ENCODE measurements at places on chromosomes 1 and 21. TPM values are rescaled to one million over a fixed set of nuclear protein-coding genes. Genes with fewer than 3 reads are reported as not detected.

DNA sequence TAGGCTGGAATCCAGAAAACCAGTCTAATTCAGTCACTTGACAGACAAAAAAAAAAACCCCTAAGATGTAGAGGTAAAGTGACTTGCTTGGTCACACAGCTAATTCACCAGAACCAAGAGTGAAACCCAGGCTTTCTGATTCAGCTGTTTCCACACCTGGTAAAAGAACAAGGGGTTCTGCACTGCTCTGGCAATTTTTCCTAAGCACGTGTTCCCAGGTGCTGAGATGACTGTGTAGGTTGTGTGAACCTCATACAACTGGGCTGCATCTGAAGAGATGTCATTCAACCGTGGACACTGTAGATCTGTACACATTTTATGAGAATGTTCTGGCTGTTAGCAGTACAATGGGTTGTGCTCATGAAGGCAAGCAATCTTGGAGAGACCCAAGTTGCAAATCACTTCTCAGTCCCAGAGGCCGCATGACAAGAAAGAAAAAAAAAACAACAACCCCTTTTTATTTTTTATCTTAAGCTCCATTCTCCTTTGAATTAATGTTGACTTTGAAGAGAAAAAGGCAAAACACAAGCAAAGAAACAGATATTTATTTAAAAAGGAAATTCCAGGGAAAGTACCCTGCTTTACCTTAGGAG is 95.4 kb downstream of the INTS7 start:
- no peak for DNase-seq

DNA sequence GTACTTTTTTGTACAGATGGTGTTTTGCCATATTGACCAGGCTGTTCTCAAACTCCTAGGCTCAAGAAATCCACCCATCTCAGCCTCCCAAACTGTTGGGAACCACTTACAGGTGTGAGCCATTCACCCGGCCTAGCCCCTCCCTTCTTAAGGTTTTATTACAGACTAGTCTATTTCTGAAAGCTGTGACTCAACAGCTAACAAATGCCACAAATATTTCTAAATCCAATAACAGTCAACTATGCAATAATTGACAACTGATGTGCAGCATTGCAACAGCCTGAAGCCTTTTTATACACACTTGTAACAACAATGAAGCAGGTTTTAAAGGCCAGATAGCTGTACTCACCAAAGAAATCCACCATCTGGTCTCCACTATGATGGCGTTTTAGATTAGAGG is 51.4 kb downstream of the GRIK1 start:
- no peak for DNase-seq

The VANGL2 gene
- 3.2 TPM for polyA plus RNA-seq

DNA sequence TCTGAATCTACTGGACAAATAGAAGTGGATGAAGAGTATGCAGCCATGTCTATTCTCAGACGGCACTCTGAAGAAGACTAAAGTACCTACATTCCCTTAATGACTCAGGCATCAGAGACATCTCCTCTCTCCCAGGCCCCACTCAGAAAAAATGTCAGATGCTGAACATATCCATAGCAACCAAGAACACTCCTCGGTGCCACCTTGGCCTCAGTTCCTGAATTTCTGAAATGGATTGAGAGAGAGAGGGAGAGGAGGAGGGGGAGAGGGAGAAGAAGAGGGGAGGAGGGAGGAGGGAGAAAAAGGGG is 16.0 kb upstream of the OVAAL start:
- DNase-seq: peak; percentile 43

The IL20 gene
- polyA plus RNA-seq: not detected

GRCh38 chr1:112265931-112266330 is 130.1 kb upstream of the CTTNBP2NL start:
- DNase-seq: no peak

- no peak for DNase-seq
Observed at GRCh38 chr1:31763671-31764311, 349 bp downstream of the ADGRB2 start.

- DNase-seq: peak; percentile 21
Observed at GRCh38 chr1:222736972-222737371, at the start of gene FAM177B. FAM177B (plus strand) TSS chr1:222737202; CDS start chr1:222746546, 9,344 bp downstream.

GRCh38 chr1:98783821-98784220 is 122.3 kb downstream of the SNX7 start:
- DNase-seq: no peak

The C1orf94 gene
- polyA plus RNA-seq: not detected

The GCSAML gene
- not detected for polyA plus RNA-seq

The CHI3L1 gene
- polyA plus RNA-seq: 0.17 TPM

DNA sequence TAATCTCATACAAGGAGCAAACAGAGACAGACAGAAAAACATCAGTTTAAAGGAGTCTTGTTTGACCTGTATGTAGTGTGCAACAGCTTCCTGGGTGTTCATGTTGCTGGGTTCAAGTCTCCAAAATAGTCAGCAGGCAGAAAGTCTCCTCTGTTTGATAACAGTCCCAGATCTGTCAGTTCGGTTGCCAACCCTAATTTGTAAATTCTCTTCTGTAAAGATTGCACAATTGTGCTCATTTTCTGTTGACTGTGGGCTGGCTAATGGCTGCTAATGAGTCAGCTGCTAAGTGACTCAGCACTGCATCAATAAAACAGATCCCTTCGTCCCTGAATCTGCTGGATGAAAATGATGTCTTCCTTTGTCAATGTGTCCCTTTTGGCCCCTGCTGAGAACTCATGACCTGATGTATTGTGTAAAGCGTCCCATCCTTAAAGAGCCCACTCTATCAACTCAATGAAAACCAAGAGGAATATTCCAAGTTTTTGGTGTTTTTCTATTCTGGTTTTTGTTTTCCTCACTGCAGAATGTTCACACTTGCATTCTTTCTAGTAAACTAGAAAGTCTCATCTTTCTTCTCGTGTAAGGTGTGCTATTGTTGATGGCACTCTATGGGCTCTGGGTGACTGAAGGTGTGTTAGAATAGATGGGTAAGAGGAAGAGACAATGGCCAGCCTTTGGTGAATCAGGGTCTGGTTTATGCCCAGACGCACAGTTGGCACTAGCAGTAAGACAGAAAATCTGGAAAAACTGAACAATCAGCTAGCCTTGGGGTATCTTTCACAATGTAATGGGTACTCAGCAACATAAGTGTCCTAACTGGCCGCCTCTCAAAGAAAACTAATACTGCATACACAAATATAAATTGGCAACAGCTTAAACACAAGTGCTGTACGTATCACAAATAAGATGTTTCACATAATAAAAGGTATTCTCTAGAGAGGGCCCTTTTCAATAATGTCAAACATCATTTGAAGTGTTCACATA is 75.1 kb upstream of the SIPA1L2 start:
- peak; percentile 91 for DNase-seq

Measured in IMR-90 (cell line).